ENCODE measurements at places on chromosomes 6 and 20. TPM values are rescaled to one million over a fixed set of nuclear protein-coding genes. Genes with fewer than 3 reads are reported as not detected.

Gene TPD52L2
- total RNA-seq, result 54.8 TPM

Gene PDRG1
- total RNA-seq, result 3.7 TPM

Gene SPAG4
- 5.9 TPM for total RNA-seq

Gene DLGAP4
- 10.5 TPM for total RNA-seq

Gene CTAGE9
- not detected for total RNA-seq
